Stimulated activated CD8-positive, alpha-beta memory T cell treated with anti-CD3 and anti-CD28 coated beads, Interleukin-7, amount 100 ng/mL, for 1 hour (primary cell): ENCODE measurements at places on chromosomes 11 and 22.

DNA sequence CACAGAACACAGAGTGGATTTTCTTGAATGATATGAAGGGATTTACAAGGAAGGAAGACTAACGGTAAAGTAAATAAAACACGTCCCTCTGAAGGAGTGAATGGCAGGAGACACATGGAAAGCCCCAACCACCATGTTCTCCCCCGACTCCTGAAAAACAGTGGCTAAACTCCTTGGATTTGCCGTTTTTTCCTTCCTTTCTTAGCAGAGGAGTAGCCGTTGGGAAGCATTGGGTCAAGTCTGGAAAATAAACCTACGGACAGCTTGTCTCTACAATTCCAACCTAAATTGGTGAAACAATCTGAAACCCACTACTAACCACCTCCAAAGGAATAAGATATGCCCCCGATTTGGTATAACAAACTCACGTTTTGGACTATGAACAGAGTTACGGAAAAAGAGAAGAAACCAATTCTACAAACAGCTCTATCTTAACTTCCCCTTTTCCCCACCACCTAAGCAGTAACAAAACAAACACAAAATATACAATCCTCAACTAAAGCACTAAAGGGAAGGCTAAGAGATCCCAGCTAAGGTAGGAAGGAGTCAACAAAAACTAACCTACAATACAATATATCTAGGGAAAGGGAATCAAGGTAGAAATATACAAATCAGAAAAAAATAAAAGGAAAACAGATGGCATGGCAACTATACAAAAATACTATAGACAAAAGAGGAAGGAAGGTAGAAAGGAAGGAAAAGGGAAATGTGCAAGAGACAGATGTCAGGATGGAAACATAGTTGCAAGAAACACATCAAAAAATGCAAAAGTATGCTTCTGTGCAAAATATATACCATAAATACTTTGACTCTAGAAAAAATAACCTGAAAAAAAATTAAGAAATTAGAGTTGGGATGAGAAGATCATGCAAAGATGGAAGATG is 43.8 kb upstream of the LYVE1 start:
- no peak for DNase-seq

DNA sequence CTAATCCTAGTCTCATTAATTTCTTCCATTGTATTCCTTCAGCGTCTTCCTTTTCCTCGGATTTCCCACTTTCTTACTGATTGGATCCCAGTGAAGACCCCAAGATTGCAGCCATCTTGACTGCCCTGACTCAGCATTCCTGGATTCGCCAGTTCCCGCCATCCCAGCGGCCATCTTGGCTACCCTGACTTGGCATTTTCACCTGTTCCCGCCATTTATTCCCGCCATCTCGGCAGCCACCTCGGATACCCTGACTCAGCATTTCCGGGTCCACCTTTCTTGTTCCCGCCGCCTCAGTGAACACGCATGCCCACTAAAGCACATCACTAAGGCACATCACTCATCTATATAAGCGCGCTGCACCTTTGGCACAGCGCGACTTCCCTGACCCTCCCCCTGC is 13.8 kb upstream of the OR56A3 start:
- no peak for DNase-seq

DNA sequence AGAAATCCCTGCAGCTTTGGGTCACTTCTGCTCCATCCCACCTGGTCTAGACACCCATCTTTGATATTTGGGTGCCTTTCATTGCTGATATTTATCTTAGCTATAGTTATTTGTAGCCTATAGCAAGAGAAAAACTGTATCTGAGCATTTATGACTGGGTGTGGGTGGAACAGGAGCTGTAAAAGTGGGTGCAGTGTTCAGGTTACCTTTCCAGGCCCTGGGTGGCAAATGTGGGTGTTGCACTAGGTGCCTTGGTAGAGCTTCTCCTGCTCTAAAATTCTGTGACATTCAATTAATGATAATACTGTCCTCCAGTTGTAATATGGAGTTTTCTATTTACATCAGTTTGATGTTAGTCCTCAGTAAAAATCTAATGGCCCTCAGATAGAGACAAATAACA is 78.4 kb upstream of the OR4B1 start:
- no peak for DNase-seq

GRCh38 chr11:44565953-44566949 is 788 bp downstream of the CD82 start:
- no peak for DNase-seq

DNA sequence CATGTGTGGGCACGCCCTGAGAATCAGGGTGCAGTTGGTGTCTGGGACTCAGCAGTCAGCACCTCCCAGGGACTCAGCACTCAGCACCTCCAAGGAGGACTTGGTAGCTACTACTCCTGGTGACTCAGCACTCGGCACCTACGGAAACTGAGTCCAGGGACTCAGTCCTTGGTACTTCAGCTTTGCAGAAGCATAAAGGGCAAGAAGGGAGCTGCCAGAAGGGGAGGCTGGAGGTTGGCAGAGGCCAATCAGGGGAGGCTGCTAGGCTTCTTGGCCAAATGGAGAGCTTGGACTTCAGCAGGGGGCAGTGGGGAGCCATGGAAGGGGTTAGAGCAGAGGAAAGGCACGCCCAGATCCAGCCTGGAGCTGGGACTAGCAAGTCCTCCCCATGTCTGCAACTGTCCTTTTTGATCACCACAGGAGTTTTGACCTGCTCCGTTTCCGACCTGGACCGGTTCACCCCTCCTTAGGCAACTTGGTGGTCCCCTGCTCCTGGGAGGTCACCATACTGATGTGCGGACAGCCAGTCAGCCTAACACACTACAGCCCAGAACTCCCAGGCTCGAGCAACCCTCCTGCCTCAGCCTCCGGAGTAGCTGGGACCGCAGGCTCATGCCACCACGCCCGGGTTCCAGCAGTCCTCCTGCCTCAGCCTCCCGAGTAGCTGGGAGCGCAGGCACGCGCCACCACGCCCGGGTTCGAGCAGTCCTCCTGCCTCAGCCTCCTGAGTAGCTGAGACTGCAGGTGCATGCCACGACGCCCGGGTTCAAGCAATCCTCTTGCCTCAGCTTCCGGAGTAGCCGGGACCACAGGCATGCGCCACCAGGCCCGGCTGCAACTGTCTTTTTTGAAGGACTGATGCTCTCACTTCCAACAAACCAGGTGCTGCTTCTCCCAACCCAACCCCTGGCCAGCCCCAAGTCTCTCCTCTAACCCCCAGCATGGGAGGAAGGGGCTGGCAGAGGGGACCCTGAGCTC is 1.5 kb downstream of the ANO9 start:
- DNase-seq, result no peak

- no peak for DNase-seq
Measured at GRCh38 chr22:22099194-22099486, 116.6 kb upstream of the TOP3B start.

DNA sequence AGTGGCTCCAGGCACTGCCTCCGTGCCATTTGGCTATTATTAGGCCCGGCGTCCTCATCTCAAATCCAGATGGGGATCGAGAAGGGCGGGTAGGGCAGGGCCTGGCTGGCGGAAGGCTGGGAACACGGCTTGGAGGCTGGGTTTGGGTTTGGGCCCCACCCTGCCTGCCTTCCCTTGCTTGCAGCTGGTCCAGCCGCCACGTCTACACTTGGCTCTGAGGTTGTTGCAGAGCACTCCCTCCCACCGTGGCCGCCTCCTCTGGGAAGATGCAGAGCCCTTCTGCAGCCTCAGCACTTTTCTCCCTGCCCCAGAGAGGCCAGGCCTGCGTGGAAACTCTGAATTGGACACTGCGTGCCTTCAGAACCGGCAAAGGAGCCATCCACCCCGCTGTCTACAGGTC is 5.2 kb upstream of the SMTN start:
- DNase-seq, result no peak

- no peak for DNase-seq
Measured at GRCh38 chr11:103228807-103229206, 119.6 kb downstream of the DYNC2H1 start.

DNA sequence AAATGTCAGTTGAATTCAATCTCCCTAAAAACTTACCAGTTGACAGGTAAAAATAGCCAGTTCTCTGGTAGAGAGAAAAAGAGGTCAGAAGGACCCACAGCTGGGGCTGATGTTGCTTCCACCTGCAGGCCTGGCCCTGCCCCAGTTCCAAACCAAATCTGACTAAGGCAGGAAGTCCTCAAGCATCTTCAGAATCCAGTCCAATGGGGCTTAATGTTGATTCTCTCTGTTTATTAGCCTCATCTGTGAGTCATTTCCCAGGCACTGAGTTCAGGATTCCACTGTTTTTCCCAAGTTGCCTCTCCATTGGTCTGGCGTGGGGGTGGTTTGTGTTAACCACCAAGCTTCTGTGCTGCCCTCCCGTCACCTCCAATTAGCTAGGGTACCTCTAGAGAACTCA is 601.8 kb downstream of the INSC start:
- DNase-seq, result no peak

GRCh38 chr11:122241566-122241965 is 125.6 kb upstream of the BLID start:
- DNase-seq, result no peak

GRCh38 chr22:41746567-41747400 is 47.5 kb downstream of the MEI1 start:
- peak; percentile 10 for DNase-seq

GRCh38 chr11:8229299-8230177 is 34.1 kb downstream of the LMO1 start:
- no peak for DNase-seq

- DNase-seq, result no peak
Measured at GRCh38 chr22:29369460-29369859, 18.9 kb downstream of the AP1B1 start.

DNA sequence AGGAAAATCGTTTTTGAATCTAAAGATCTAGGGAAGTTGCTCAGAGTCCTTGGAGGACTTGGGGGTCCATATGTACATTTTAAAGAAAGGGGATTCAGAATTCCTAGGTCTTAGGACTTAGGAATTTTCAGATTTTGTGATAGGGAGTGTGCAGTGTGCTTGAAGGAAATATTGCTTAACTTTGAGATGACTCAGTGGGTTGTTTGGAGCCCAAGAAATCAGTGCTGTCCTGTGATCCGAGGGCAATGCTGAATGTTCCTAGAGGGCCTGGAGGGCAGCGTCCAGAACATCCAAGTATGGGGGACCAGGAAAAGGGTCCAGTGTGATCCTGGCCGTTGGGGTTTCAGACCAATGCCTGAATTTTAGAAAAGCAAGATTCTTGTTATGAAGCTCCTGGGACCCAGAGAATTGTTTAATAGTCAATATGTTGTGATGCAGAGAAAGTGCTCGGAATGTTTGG is 3.1 kb upstream of the IGF2 start:
- no peak for DNase-seq

DNA sequence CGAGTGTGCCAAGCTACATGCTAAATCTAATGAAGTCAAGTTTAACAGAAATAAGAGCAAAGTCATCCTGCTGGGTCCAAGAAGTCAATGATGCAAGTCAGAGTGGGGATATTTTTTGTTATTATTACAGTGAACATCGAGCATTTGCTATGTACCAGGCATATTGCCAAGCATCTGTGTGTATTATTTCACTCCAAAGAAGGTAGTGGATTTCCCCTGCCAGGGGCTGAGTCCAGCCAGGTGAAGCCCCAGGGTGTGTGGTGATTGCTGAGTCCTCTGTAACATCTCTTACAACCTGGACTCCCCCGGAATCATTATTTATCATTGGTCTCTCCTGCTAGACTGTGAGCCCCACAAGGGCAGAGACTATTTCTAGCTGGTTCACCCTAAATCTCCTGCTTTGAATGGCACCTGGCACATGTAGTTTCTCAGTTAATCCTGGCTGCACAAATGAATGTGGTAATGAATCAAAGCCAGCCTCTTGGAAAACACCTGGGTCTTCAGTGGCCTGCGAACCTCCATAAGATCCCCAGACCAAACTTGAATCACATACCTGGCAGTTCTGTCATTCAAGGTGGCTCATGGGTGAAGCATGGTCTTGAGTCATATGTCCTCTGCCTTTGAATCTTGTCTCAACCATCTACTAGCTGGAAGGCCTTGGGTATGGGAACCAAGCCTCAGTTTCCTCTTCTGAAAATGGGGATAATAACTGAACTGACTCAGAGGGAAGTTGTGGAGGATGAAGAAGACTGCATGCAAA is 549.2 kb downstream of the MIAT start:
- no peak for DNase-seq

DNA sequence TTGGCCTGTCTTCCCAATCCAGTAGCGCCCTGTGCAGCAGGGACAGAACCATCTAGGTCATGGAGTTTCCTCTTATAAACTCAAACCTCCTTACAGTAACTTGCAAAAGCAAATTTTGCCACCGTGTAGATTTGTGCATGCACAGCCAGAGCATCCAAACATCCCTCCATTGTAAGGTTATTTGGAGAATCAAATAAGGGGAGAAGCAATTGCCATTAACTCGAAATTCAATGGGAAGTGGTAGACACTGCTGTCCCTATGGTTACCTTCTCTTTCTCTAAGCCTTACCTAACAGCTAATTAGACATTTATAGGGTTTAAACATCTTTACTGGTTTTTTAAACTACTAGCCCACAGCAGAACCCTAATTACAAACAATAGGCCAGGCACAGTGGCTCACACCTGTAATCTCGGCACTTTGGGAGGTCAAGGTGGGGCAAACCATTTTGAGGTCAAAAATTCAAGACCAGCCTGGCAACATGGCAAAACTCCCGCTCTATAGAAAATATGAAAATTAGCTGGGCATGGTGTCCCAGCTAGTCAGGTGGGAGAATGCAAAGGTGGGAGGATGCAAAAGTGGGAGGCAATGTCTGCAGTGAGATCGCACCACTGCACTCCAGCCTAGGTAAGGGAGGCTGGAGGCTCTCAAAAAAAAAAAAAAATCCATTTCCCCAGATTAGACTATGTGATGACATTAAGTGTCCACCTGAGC is 6.6 kb downstream of the HSPA8 start:
- no peak for DNase-seq

GRCh38 chr11:19659529-19659928 is 53.1 kb upstream of the NAV2 start:
- no peak for DNase-seq

- DNase-seq, result no peak
Measured at GRCh38 chr22:50301581-50301991, 5.9 kb downstream of the PLXNB2 start.

- DNase-seq, result no peak
Measured at GRCh38 chr11:69295079-69295994, 1.4 kb downstream of the MYEOV start.

DNA sequence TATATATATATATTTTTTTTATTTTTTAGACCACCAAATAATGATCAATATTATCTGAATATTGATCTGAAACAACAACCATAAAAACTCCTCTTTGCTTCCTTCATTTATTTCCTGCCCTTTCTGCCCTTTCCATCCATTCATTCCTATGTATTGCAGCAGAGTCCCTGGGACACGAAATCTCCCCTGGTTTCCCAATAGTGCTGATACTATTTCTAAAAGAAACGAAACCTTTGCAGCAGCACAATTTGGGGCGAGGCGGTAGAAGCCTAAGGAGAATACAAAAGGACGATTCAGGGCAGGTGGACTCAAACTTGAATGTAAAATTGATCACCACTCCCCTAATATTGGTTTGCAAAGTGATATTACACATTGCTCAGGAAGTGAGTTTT is 16.9 kb upstream of the AMOTL1 start:
- no peak for DNase-seq

GRCh38 chr11:22516111-22516510 is 109.5 kb downstream of the FANCF start:
- DNase-seq, result no peak

GRCh38 chr22:35539910-35540594 is 579 bp upstream of the RASD2 start:
- peak; percentile 43 for DNase-seq

GRCh38 chr11:91851908-91852307 is 372.7 kb upstream of the FAT3 start:
- DNase-seq, result no peak

GRCh38 chr11:40280159-40281051 is 1179.0 kb downstream of the LRRC4C start:
- DNase-seq, result no peak
